NCI-H510A treated with DMSO at 0.1 percent for 48 hours (cell line): ENCODE measurements at places on chromosomes 6 and 20.

- no peak for DNase-seq
Observed at GRCh38 chr6:118012944-118013343, 105.9 kb downstream of the SLC35F1 start.

DNA sequence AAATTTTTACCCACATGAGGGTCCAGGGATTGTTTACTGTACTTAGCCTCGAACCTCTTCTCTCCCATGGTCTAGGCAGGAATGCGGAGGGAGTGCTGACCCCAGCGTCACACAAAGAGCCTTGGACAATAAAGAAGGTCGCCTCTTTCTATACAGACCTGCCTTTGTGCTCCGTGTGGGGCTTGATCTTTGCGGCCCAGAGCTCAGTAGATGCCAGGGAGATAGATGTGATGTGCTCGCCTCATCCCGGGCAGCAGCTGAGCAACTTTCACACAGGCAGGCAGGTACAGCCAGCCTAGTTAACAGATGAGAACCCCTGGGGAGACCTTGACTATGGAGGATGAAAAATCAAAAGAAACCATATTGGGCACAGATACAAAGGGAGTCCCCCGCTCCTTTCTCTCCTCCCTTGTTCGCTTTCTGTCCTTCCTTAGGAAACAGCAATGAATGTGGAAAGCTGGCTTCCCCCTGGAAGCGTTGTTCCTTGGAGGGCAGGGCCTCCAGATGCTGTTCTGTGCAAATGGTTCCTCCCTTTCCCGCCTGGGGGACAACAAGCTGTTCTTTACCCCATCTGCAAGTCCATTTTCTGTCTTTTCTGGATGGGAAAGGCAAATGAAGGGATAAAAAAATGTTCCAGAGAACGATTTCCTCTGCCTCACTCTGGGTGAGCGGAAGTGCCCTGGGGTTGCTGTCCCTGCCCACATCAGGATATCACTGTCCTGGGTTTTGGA lies 128.3 kb downstream of the OLIG3 start:
- no peak for DNase-seq

GRCh38 chr6:17015144-17015543 lies 86.7 kb upstream of the STMND1 start:
- no peak for DNase-seq

DNA sequence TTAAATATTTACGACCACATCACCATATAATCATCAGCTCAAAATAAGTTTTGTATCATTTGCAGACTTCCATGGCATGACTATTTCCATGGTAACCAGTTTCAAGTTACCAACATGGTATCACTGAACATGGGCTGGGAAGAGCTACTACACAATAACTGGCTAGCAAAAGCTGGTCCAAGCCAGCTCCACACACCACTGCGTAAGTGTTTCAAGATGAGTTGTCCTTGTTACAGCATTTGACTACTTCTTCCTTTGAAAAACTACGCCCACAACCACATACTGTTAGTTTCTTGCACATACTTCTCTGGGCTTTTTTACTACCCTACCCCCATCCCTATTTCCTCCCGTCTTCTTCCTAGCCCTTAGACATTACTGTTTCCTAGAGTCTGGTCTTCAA lies 8.5 kb downstream of the CD164 start:
- no peak for DNase-seq

DNA sequence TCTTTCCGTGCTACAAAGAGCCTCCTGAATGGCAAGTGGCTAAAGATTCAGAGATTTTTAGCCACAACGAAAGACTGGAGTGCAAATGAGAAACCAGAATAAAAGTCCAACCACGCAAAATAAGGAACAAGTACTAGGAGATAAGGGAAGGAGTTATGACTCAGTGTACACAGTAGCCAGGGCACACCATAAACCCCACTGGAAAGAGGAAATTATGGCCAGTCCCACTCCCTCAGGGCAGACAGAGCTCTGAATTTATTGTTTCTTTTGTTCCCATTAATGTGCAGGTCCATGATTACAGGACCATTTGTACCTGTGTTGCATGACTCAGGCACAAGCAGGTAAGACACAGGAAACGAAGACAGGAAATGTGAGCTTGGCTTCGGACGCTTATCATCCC lies 150.3 kb upstream of the PREP start:
- no peak for DNase-seq

GRCh38 chr20:6651561-6651960 lies 115.9 kb upstream of the BMP2 start:
- no peak for DNase-seq

GRCh38 chr20:219290-220115 lies 7.6 kb upstream of the DEFB129 start:
- DNase-seq, result no peak

DNA sequence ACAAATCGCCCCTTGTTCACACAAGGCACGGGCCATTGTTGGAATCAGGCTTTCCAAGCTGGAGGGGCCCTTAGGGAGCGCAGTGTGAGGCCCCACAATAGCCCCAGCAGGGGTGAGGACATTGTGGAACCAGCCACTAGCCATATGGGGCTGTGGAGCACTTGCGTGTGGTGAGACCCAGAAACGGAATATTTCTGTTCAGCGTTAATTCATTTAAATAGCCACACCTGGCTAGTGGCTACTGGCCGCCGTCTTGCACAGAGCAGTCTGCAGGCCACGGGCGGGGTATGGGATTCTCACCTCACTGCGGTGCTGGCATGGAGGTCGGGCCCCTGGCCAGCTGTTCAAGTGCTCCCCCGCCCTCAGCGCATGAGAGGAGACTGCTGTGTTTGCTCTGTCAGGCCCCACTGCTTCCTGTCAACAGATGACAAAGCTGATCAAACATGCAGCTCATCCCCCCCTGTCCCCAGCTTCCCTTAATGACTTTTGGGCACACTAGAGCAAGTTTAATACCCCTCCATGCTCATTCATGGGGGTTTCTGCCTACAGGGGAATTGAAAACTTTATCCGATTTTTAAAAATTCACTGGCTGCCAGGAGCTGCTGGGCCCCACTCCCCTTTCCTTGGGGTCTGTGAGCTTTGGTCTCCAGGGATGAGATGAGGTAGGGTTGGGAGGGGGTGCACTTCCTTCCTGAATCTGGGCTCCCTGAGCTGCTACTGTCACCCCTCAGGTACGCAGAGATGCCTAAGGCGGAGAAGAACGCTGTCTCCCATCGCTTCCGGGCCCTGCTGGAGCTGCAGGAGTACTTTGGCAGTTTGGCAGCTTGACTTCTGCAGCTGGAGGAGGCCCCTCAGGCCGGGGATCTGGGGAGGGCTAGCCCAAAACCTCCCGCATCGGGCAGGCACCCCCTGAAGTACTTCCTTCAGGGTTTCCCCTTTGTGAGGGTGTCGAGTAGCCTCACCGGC lies 13.6 kb downstream of the ITPA start:
- DNase-seq, result peak; percentile 99

GRCh38 chr6:168145747-168146596 lies 67.0 kb upstream of the FRMD1 start:
- DNase-seq, result peak; percentile 76

DNA sequence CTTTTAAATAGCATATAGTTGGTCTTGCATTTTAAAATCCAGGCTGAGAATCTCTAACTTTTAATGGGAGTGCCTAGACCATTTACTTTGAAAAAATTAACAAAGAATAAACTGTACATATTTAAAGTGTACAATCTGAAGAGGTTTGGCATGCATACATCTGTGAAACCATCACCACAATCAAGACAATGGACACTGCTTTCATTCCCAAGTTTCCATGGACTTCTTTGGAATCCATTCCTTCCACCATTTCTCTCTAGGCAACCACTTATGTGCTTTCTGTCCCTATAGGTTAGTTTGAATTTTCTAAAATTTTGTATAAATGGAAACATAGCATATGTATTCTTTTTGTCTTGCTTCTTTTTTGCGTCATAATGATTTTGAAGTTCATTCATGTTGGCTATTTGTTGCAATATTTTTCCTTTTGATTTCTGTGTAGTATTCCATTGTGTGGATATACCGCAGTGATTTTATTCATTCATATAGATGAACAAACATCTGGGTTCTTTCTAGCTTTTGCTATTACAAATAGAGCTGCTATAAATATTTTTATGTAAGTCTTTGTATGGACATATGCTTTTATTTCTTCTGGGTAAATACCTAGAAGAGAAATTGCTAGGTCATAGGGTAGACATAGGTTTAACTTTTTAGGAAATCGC lies 50.9 kb downstream of the NEDD9 start:
- no peak for DNase-seq

DNA sequence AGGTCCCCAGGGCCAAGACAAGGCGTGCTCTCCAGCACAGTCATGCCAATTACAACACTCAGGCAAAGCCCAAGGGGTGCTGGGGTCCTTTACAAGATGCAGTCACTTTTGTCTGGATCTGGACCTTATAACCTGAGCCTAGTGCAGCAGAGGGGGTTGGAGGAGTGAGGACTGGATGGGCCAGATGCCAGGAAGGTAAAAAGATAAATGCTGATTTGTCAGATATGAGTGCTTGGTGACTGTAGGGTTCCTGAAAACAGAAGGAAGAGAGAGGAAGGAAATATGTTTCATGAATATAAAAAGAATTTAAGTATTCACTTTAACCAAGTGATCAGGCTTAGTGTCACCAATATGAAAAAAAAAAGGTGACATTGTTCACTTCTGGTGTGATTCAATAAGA lies 43.4 kb upstream of the TFAP2A start:
- no peak for DNase-seq

DNA sequence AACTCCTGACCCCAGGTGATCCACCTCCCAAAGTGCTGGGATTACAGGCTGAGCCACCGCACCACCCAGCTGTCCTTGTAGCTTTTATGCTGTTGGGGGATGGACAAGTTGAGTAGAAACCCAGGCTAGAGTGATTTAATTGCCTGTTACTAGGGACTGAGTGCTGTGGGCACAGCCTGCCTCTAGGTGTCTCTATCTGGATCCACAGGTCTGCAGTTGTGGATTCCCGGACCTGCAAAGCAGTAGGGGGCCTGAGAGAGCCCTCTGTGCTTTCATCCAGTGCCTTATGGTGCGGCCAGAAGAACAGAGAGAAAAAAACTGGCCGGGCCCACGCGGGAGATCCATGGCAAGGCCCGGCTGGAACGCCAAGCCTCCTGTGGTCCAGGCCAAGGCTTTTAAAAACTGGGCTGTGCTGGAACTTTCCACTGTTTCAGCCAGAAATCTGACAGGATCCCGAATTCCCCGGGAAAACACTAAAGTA lies 5.2 kb downstream of the SIRPA start:
- DNase-seq, result no peak

DNA sequence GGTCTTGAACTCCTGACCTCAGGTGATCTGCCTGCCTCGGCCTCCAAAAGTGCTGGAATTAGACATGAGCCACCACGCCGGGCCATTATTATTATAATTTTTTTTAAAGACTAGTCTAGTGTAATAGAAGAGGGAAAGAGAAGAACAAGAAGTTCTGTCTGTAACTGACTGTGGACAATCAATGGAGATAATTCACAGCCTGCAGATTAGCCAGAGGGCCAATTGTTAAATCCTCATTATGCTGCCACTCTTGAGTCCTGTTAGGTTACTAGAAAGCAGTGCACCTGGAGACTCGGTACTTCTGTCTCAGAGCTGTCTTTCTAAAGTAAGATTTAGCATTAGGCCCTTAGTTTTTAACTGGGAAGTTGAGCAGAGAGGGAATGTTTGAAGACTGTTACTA lies 37.5 kb downstream of the CARMIL1 start:
- DNase-seq, result no peak

DNA sequence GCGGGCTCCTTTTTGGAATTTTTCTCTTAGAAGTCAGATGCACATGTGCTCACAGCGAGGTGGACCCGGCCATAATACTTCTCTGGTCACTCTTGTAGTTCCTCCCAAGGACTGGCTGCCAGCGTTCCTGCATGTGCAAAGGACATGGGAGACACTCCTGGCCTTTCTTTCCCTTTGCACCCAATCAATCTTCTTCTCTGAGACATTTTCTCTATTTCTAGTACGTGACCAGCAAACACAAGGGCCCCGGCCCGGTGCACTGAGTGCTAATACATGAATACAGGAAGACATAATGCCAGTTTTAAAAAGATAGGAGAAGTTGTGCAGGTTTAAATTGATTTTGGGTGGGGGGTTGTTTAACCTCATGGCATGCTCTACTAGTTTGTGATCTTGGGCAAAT lies 233.6 kb downstream of the SMOC2 start:
- no peak for DNase-seq

GRCh38 chr20:10861619-10862018 lies 187.8 kb upstream of the JAG1 start:
- DNase-seq, result no peak

DNA sequence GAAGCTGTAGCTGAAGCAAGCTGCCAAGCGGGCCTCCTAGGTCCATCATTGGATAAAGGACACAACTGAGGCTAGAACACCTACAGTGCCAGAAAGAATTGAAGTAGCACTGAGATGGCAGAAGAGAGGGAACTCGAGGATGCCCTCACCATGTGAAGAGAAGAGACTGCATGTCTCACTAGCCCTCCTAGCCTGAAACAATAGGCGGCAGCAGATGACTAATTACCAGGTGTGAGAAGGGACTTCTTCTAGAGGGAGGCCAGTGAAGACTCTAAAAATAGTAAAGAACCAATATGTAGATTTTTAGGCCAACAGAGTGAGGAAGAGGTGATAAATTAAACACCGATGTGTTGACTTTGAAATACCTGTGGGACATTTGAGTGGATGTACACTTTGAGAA lies 50.3 kb downstream of the LGSN start:
- no peak for DNase-seq

DNA sequence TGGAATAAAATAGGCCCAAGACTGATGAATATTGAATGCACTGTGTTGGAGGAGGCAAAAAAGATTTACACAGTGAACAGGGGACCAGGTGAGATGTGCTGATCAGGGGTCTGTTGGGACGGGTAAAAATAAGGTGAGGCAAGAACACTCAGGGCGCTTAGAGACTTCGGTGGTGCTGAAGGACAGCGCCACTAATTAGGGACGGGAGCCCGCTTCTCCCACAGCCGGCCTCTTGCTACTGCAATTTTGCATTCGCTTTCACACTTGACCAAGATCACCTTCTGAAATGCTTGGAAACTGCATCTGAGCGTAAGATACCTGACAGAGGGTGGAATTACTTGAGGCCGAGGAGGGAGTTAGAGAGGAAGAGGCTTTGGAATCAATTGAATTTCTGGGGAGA lies 7.3 kb downstream of the TFAP2D start:
- no peak for DNase-seq

- no peak for DNase-seq
Observed at GRCh38 chr6:74114428-74114827, 418.4 kb downstream of the CD109 start.

GRCh38 chr20:44231713-44232468 lies 15.2 kb upstream of the GDAP1L1 start:
- no peak for DNase-seq
